ENCODE measurements at places on chromosomes 11 and 22.

DNA sequence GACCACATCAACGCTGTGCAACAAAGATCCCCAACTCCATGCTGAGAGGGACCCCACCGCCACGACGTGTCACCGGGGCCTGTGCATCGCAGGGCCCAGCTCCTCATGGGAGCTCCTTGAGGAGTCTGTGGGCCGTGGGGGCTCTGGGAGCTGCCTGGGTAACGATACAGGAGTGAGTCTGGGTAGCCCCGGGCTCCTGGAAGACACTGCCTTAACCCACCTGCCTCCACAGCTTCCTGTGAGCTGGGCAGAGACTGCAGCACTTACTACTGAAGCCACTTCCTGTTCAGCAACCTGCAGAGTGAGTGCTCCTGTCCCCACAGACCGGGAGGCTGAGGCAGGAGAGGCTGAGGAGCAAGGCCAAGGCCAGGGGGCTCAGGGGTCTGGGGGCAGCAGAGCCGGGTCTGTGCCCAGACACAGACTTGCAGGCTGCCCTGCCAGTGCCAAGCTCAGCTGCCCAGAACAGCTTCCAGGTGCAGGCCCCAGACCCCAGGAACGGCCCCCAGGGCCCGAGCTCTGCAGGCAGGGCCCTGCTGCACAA, 226.7 kb downstream of the BRD1 start:
- DNase-seq, result no peak

GRCh38 chr11:75413864-75414263, 14.5 kb downstream of the RPS3 start:
- no peak for DNase-seq

- no peak for DNase-seq
These were observed 1473.3 kb downstream of the TBC1D22A start for GRCh38 chr22:48235744-48236143.

- DNase-seq, result no peak
These were observed 8.0 kb downstream of the JAML start for GRCh38 chr11:118216621-118217481.

DNA sequence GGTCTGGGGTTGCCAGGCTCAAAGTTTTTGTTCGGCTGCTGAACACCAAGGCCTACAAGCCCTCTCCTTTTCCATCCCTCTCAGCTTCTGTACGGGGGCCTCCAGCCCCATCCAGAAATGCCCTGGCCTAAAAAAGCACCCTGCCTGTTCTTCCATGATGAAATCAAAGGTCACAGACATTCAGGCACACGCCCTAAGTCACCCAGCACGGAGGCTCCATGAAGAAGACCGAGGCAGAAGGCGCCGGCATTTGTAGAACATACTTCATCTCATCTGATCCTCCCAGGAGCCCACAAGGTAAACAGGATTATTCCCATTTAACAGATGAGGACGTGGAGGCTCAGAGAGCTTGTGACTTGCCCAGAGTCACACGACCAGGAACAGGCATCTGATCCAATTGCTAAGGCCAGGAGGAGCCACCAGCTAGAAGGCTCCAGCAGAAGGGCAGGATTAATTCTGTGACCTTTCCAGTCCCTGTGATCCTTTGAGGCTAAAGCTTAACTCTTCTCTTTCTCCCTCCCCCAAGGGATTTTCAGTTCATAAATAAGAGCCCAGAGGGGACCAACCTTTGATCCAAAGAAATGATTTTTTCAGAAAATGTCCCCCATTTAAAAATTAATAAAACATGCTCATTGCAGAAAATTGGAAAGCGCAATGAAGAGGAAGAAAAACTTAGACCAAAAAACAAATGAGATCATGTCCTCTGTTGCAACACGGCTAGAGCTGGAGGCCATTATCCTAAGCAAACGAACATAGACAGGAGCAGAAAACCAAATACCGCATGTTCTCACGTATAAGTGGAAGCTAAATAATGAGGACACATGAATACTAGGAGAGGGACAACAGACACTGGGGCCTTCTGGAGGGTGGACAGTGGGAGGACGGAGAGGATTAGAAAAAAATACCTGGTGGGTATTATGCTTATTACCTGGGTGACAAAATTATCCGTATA, 38.7 kb downstream of the CYTH4 start:
- no peak for DNase-seq

DNA sequence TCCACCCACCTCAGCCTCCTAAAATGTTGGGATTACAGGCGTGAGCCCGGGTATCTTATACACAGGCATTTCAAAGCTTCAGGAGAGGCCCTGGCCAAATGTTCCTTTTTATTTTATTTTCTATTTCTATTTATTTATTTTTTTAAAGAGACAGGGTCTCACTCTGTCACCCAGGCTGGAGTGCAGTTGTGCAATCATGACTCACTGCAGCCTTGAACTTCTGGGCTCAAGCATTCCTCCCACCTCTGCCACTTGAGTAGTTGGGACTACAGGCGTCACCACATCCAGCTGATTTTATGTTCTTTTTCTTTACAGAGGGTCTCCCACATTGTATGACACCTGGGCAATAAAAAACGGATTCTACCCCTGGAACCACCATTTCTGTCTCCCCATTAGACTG, 71.2 kb downstream of the FBXO7 start:
- no peak for DNase-seq

GRCh38 chr11:63804259-63804658, 9.0 kb upstream of the SPINDOC start:
- no peak for DNase-seq

DNA sequence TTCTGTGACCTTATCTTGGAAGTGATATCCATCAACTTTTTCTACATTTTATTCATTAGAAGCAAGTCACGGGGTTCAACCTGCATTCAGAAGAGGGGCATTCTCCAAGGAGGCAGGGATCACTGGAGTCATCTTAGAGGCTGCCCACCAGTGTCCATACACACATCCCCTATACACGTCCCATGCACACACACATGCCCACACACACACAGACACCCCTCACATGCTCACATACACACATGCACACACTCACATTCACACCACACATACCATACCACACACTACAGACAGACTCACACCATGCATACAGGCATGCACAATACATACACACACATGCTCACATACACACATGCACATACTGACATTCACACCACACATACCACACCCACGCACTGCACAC, 884.7 kb downstream of the TBC1D22A start:
- DNase-seq, result no peak

- no peak for DNase-seq
These were observed 9.1 kb downstream of the CDC42EP2 start for GRCh38 chr11:65323813-65324212.

GRCh38 chr11:1556278-1556902, 15.7 kb downstream of the DUSP8 start:
- no peak for DNase-seq

- DNase-seq, result no peak
These were observed 205.5 kb downstream of the CCT8L2 start for GRCh38 chr22:16387088-16387487.

- no peak for DNase-seq
These were observed 31.6 kb upstream of the ETS1 start for GRCh38 chr11:128619007-128619406.

- no peak for DNase-seq
These were observed 80.9 kb upstream of the MYO18B start for GRCh38 chr22:25661073-25661472.

- DNase-seq, result no peak
These were observed 2.1 kb downstream of the ADAMTS8 start for GRCh38 chr11:130426223-130426836.

DNA sequence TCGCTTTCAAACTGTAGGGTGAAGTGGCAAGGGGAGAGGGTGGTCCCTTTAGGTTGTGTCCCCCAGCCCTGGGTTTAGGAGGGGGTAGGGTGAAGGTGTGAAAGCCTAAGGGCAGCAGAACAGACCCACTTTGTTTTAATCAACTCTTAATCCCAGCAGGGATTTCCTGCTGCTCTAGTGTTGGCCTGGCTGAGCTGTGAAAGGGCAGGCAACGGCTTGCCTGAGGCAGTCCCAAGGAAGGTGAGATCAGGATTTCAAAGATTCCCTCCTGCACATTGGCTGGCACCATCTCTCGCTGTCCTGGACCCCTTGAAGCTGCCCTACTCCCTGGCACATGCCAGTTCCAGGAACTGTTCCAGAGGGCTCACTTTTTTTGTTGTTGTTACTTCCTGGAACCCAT, 221.3 kb downstream of the INSC start:
- no peak for DNase-seq

- no peak for DNase-seq
These were observed 449.6 kb downstream of the MIAT start for GRCh38 chr22:27106985-27107384.

GRCh38 chr11:34792814-34793258, 123.3 kb downstream of the APIP start:
- no peak for DNase-seq

- DNase-seq, result peak; percentile 25
These were observed 751 bp downstream of the ARFGAP3 start for GRCh38 chr22:42856179-42856864.

GRCh38 chr11:5384335-5384734, 723 bp downstream of the OR51M1 start:
- no peak for DNase-seq

DNA sequence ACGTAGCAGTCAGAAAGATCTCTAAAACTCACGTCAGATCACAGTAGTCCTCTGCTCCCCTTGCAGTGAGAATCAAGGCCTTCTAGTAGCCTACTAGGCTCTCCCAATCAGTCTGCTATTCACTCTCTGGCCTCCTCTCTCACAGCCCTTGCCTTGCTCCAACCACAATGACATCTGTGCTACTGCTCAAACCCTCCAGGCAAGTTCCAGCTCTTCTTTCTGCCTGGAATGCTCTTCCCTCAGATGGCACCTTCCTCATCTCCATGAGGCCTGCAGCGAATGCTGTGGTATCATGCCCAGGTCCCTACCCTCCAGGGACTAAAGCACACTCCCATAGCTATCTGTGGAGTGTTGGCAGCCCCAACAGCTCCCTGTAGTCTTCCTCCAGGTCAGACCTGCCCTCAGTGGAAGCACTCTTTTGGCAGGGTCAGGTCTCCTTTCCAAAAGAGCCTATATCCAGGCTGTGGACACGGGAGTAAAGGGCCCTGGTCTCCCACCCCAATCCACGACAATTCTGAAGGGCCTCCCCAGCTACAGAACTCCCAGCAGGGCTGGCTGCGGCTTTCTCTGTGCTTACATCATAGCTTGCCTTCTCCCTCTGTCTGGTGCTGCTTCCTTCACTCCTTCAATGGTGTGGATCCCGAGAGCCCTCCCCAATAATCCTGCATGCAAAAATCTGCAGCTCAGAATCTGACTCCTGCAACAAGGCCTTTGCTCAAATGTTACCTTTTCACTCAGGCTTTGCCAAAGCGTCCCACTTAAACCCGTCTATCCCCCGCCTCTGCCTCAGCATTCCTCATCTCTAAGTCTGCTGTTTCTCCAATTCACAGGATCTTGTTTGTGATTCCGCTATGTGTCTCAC, 8.9 kb downstream of the HIRA start:
- DNase-seq, result no peak
